Activated CD4-positive, alpha-beta T cell treated with anti-CD3 and anti-CD28 coated beads, Interleukin-10, Interleukin-2, amounts not matched to agents 100 ng/mL and 50 ng/mL, durations not matched to agents 16 hours and 8 hours (primary cell): ENCODE measurements at places on chromosomes 4 and X.

DNA sequence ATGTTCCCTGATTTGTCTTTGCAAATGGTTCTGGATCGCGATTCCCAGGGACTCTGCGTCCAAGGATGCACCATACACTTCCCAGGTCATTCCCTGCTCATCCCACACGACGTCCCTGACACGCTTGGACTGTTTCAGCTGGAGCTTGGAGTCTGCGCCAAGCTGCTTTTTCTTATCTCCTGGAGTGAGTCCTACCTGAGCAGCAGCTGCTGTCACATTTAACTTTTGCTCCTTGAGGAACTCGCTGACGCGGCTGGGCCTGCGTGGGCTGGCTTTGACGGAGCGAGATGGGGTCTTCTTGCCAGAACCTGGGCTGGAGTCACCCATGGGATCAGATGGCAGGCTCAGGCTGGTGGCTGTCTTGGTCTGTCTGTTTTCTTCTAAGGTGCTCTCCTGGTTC, 59.6 kb downstream of the GPRIN3 start:
- no peak for DNase-seq

DNA sequence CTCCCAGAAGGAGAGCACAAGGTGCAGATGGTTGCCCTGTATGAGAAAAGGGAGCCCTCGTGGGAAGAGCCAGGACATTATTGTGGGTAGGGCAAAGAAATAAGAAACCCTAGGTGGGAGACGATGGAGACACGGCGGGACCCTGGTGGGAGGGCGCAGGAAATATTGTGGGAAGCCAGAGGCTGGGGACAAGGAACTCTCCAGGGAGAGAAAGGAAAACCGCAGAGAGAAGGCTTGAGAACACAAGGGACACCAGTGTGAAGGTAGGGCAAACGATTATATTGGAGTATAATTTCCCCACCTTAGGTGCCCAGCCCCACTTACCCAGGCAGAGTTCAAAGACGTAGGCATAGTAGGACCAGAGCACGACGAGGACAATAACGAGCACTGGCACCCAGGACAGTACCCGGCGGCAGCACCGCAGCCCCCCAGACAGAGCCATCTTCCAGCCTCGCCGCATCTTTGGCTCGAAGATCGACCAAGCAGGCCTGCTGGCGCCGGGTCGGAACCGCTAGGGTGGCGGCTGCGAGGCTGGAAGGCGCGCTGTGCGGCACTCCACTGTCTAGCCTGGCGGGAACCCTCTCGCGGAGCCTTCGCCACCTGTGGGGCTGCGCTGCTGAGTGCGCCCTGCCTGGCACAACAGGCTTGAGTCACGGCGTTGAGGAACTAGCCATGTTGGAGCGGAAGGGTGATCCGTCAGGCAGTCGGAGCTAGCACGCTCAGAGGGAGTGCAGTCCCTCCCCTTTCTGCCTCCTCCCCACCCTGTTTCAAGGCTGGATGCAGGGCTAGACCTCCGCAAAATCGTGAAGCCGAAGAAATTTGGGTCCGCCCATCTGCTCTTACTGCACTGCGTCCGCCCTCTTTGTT, at the start of gene ZDHHC15:
ZDHHC15 (minus strand) TSS at position 473 of the 867 bp plus-strand sequence; CDS start at position 460, 13 bp downstream.
- peak; percentile 56 for DNase-seq

- DNase-seq, result no peak
Measured at GRCh38 chr4:17033768-17034181, 135.3 kb upstream of the LDB2 start.

DNA sequence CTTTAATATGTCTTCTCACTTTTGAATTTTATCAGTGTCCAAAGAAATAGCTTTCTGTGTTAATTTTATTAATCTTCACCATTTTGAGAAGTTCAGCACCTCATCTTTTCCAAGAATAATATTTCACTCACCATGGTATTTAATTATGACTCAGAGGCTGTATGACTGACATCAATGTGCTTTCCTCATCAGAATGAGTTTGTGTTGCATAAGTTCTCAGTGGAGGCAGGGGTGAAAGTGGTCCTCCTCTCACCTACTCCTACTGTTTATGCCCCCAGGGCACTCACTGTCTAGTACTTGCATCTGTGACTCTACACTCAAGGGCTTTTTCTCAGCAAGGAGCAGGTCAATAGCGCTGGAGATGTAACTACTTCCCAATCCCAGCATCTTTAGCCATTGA, 905.3 kb upstream of the INTU start:
- DNase-seq, result no peak

- no peak for DNase-seq
Measured at GRCh38 chrX:107547621-107548020, 80.7 kb upstream of the PRPS1 start.

GRCh38 chr4:149047368-149047767, 605.2 kb upstream of the NR3C2 start:
- DNase-seq, result no peak

DNA sequence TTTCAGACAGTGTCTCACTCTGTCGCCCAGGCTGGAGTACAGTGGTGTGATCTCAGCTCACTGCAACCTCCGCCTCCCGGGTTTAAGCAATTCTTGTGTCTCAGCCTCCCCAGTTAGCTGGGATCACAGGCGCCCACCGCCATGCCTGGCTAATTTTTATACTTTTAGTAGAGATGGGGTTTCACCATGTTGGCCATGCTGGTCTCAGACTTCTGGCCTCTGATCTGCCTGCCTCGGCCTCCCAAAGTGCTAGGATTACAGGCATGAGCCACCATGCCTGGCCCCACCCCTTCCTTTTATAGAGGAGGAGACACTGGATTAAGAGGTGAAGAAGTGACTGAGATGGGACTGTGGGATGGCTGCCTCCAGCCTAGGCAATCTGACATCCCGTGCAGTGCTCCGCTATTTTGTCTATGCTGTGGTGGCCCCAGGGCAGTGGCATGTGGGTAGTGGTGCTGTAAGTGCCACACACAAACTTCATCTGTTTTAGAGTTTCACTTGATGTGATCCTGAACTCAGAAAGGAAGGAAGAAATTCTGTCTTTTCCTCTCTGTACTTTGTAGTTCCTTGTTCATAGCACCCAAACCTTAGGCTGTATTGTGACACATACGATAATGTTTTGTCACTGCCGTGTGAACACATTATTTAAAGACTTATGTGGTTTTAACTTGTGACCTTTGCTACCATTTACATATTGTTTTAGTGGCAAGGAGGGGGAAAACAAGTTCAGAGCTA, 48.9 kb downstream of the FNIP2 start:
- DNase-seq, result no peak

GRCh38 chr4:2768921-2769336, 12.8 kb upstream of the TNIP2 start:
- no peak for DNase-seq

GRCh38 chr4:114085611-114086345, 106.3 kb upstream of the ARSJ start:
- DNase-seq, result no peak

DNA sequence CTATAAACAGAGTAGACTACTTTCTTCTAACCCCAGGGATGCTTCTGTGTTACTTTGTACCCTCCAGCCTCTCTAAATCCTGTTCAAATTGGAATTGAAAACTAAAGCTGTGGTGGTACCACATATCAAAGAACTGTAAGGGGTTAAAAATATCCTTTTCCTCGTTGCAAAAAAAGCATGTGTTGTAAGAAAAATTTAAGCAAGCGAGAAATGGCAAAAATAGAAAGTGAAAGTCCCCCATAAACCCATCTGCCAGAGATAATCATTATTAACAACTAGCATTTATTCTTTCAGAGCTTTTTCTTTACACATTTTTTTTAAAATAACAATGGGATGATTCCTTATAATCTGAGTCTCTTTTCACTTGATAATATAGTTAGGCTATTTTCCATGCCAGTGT, 40.6 kb downstream of the TMEM164 start:
- DNase-seq, result no peak

- DNase-seq, result no peak
Measured at GRCh38 chr4:100284129-100284880, 94.0 kb upstream of the DDIT4L start.

DNA sequence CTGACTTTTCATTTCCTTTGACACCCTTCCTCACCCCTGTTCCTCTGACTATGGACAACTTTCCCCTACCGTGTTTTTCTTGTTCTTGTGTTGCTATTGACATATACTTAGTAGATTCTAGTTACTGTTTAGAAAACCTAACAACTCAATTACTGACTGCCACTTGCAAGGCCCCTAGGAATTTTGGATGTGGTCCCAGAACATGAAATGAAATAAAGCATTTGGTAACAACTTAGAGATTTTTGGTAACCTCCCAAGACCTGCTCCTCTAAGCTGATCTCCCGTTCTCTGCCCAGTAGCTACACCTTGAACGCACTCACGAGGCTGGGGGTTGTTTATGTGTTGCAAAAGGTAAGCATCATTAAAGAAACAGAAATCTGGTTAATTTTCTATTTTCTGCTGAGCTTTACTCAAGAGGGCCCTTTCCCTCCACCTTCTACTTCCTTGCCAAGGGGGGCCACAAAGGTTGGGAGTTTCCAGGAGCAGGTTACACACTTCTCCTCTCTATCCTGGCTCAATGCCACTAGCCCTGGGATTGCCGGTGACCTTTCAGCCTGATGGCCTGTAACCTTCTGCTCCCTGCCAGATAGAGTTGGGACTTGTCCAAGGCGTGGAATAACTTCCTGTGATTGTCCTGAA, 20.5 kb downstream of the GAB3 start:
- DNase-seq, result no peak
